SK-N-MC (cell line): ENCODE measurements at places on chromosomes 13 and 19.

GRCh38 chr13:21884299-21884909, 213.5 kb downstream of the FGF9 start:
- DNase-seq: no peak

DNA sequence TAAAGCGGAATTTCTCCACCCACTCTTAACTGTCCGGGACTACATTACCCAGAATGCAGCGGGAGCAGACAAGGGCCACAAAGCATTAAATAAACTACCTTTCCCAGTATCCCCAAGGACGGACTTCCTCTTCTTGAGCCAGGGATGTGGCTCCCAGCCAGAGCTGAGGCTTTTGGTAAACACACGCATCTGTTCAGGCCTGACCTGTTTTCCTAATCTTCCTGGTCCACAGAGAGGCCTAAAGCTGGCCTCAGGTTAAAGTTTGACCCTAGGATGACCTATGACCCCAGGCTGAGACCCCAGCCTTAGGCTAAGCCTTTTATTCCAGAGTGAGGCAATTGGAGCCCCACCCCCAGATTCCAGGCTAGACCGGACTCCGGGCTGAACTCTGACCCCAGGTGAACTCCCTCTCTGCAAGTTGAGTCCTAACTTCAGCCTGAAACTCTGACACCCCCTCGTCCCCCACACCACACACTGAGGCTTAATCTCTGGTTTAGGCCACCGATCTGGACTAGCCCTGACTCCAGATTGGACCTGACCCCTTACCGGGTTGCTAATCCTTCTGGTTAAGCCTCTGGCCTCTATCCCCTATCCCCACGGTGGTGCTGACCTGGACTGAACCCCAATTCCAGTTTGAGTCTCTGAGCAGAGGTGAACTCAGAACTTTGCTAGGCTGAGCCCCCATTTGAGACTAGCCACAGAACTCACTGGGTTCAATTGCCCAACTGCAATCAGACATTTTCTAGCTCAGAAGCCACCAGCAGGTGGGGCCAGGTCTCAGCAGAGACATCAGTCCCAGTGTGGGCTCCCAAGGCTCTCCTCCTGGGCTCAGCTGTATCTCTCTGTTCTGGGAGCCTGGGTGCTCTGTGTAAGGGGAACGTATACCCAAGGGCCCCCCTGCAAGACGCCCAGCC, 750 bp upstream of the GPR108 start:
- peak; percentile 75 for DNase-seq

GRCh38 chr19:16160943-16161560, 12.3 kb downstream of the CIB3 start:
- no peak for DNase-seq

DNA sequence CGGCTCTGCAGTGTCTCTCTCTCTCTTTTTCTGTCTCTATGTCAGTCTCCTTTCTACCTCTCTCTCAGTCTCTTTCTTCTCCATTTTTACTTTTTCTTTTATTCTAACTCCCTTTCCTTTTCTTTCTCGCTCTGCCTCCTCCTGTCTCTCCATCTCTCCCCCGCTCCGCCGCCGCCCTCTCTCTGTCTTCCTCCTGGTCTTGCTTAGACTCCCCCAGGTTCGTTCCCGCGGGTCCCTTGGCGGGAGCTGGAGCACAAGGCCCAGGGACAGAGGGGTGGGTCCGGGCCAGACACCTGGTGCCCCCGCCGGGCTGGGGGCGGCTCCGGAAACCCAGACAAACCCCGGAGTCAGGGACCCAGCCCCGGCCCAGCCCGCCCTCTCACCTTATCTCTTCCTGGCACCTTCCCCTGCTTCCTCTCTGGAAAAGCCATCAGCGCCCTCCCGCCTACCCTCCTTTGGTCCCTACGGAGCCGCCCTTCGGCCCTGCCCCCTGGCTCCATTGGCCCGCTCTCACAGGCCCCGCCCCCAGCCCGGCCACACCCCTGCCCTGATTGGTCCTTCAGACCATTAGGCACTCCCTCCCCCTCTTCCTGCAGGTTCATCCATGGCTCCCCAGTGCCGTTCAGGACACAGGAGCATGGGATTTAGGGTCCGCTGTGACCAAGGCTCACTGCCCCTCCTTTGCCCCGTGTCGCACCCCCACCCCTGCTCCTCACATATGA, 15.4 kb upstream of the NOP53 start:
- DNase-seq: no peak

DNA sequence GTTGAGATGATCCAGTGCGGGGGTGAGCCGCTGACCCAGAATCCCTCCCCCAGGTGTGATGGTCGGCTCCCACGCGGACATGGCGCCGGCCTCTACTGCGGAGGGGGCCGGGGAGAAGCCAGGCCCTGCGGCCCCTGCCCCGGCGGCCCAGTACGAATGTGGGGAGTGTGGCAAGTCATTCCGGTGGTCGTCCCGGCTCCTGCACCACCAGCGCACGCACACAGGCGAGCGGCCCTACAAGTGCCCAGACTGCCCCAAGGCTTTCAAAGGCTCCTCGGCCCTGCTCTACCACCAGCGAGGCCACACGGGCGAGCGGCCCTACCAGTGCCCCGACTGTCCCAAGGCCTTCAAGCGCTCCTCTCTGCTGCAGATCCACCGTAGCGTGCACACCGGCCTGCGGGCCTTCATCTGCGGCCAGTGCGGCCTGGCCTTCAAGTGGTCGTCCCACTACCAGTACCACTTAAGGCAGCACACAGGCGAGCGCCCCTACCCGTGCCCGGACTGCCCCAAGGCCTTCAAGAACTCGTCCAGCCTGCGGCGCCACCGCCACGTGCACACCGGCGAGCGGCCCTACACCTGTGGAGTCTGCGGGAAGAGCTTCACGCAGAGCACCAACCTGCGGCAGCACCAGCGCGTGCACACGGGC, 3.7 kb upstream of the NAT14 start:
- no peak for DNase-seq

- no peak for DNase-seq
Measured at GRCh38 chr13:61960981-61961380, 545.3 kb upstream of the PCDH20 start.

GRCh38 chr13:98890925-98891324, 86.9 kb downstream of the DOCK9 start:
- DNase-seq: no peak

GRCh38 chr19:5718037-5718578, 1.8 kb downstream of the LONP1 start:
- DNase-seq: no peak

GRCh38 chr19:7356899-7357627, 8.3 kb downstream of the ARHGEF18 start:
- DNase-seq: no peak

GRCh38 chr13:52851137-52851962, 2.9 kb upstream of the PCDH8 start:
- DNase-seq: no peak

DNA sequence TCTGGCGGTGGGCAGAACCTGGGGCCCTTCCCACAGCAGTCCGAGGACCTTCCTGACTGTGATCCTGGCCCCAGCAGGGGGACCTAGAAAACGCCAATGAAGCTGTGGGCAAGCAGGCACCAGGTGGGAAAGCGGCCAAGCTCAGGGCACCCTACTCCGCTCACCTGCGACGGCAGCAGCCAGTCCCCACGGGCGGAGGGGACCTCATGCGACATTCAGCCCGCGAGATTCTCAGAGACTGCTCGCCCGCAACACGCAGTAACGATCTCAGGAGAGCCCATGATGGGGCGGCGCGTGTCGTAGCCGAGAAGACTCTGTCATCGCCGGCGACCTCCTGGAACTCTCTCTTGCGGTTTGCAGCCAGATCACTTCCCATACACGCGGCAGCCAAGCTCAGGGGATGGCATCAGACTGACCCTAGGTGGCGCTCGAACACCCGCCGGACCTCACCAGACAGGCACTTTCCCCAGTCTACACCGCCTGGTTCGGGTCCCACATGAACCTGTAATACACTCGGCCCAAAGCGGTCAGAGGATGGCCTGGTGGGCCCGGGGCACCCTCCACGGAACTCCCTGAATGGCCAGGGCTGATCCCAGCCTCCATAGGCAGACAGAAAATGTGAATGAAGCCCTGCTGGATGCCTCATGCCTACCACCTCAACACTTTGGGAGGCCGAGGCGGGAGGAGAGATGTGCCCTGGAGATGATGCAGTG, 26.5 kb downstream of the MAN2B1 start:
- DNase-seq: no peak

GRCh38 chr13:28199089-28199488, 60.7 kb downstream of the PAN3 start:
- no peak for DNase-seq

GRCh38 chr13:98539666-98540065, 37.2 kb downstream of the STK24 start:
- no peak for DNase-seq
